Cortex of kidney (tissue), 1 donor: ENCODE measurements at places on chromosomes 6 and 20.

DNA sequence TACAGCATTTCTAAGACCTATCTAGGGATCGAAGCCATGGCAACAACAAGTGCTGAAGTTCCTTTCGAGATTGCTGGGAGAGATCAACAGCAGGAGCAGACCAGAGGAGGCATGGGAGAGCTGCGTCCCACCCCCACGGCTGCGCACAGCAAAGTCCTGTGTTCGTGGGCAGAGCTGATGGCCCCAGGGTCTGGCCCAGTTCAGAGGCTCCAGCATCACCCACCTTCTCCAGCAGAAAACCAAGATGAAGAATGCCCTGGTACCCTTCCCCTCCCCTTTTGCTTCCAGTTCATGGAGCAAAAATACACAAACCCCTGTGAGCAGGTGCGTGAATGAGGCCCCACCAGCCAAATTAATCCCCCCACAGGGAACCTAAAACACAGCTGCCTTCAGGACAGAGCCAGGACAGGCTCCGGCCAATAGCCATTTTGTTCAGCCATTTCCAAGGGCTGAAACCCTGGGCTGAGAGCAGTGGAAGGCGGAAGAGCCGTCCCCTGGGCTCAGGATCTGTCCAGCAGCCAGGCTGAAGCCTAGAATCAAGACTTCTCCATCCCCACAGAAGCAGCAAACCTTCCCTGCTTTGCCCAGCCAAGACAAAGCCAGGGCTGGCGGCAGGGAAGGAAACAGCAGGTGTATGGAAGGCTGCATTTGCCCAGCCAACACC is 102.8 kb downstream of the PREX1 start:
- no peak for DNase-seq

- DNase-seq, result no peak
These were observed 23.7 kb downstream of the MOCS3 start for GRCh38 chr20:50982363-50982762.

- no peak for DNase-seq
These were observed 28.1 kb upstream of the PAQR8 start for GRCh38 chr6:52333840-52334200.

DNA sequence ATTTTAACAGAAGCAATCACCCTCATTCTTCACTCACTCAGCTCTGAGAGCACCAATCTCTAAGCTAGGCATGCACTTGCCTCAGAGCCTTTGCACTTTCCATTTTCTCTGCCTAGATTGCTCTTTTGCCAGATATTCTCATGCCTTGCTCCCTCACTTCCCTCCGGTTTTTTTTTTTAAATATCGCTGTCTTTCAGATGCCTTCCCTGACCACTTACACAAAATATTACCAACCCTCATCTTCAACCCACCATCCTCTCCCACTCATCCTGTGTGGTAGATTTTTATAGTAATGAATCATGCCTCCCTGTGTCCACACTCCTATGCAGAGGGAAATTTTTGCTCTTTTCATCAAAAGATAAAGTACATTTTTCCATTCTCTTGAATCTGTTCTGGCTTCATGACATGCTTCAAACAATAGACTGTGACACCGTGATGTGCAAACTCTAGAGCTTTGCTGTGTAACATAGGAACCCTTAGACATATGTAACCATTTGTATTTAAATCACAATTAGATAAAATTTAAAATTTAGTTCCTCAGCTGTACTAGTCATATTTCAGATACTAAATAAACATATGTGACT is 437.1 kb downstream of the UTRN start:
- DNase-seq, result no peak

DNA sequence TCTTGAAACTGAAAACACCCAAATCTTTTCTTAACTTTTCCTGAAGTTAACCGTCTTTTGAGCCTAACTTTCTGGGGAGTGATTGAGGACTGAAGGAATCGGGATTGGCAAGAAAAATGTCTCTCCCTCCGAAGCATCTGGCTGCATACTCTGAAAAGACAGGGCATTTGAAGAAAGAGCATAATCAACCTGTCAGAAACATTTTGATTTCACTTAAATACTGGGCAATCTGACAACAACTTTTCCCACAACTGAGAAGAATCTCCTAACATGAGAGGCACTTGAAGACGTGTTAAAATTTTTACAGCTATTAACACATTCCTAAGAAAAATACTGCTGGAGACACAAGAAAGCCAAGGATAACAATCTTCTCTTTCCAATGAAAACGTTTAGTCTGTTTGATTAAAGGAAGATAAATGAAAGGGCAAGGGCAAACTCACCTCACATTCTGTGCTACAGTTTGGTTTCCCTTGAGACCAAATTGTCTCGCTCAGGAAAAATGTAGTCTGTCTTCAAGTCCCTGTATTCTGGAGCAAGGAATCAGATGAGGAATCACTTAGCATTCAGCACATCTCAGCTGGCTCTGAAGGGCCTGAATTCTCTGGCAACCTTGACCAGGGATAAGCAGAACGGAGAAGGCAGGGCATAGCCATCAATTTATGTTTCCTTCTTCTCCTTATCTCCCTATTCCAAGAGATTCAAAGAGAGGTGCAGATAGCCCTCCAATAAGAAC is 76.1 kb downstream of the TBX18 start:
- DNase-seq, result no peak

- no peak for DNase-seq
These were observed 3.2 kb upstream of the HLA-DMB start for GRCh38 chr6:32943864-32944649.

DNA sequence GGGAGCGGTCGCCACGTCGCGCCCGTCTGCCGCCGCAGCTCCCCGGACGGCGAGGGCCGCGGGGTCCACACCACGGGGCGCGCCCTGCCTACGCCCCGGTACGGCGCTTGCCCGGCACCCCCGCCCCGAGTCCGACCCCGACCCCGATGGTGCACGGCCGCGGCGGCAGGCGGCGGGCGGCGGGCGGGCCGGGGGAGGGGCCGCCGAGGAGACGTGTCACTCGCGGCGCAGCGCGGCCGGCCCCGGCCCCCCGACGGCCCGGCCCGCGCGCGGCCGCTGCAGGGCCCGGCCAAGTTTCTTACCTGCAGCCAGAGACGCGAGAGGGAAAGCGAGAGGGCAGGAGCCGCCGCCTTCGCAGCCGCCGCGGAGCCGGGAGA is 328 bp downstream of the RRBP1 start:
- DNase-seq, result no peak

DNA sequence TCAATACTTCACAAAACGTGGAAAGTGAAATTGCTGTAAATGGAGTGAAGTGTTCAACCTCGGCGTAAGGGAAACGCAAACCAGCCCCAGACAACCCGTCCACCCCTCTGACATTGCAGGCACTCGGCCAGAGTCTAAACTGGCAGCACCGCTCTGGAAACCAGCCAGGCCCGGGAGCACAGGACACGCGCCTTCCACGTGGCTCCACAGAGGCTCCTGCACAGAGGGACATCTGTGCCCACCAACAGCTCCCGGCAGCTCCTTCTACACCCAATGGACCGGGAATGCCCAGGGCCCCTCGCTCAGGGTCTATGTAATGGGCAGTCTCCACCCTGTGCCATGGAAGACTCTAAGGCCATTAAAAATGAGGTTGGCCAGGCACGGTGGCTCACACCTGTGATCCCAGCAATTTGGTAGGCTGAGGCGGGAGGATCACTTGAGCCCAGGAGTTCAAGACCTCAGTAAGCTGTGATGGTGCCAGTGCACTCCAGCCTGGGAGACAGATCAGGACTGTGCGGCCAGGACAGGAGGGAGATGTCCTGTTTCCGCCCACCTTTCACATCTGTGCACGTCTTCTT is 3.4 kb upstream of the HELZ2 start:
- DNase-seq, result no peak

DNA sequence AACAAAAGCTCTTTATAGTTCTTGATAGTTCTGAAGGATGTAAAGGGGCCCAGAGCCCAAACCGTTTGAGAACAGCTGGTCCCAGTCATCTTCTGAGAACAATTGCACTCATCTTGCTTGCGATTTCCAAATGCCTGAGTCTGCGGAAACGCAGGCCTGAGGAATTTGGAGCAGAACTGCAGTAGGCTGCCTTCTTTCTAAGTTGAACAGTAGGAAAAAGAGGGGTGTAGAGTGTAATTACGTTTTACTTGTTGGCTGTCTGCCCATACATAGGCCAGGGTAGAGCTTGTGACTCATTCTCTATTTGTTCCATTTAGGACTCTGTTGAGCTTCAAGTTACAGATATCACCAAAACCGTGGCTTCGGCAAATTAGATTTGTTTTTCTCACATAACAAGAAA is 42.0 kb upstream of the KIF16B start:
- DNase-seq, result no peak

GRCh38 chr20:22675341-22675740 is 91.0 kb upstream of the FOXA2 start:
- DNase-seq, result no peak

- DNase-seq, result no peak
These were observed 71.0 kb upstream of the SLC22A16 start for GRCh38 chr6:110547266-110547964.

- no peak for DNase-seq
These were observed 80.4 kb downstream of the ARID1B start for GRCh38 chr6:156857573-156857972.

DNA sequence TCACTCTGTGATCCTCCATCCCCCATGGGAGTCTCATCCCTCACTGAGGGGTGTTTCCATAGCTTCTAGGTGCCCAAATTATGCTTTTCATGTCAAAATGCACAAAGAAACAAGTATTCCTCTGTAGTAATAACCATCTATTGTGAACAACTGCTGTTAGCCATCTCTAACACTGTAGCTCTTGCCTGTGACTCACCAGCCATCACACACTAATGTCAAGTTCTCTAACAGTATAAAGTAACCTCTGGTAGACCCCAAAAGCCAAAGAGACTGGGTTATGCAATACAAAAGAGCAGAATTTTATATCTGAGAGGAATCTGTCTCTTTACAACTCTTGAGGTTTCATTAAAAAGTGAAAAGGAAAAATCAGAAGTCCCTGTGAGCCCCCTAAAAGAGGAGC is 25.4 kb upstream of the IYD start:
- DNase-seq, result no peak

GRCh38 chr6:116316772-116317467 is 37.2 kb upstream of the TSPYL1 start:
- no peak for DNase-seq

- no peak for DNase-seq
These were observed 33.3 kb upstream of the RSPO3 start for GRCh38 chr6:127085181-127085580.

DNA sequence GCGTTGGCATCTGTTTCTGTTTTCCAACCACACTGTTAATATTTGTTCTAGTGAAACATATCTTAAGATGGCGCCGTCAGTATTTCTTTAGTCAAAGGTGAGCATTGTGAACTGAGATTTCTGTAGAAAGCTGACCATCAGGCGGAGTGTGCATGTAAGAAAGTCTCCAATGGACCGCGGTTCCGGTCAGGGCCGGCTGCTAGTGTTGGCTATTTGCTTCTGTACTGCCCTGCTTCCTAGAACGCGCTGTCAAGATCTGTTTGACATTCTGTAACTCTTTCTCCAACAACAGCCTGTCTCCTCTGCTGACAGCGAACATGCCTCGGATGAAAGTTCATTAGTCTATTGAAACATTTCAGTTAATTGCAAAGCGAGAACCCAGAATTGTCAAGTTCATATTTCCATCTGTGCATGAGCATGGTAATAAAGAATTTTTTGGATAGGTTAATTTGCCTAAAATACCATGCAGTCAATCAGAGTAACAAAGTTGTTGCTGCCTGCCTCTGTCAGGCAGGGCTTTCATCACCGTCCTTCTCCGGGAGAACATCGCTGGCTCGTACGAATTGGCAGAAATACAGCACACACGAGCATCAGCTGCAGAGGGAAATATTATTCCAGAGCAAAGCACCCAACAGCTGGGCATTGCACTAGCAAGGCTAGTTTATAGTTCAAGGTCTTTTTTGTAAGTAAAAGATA is 369.1 kb downstream of the CDH4 start:
- no peak for DNase-seq

GRCh38 chr20:23826541-23827021 is at the start of gene CST2:
CST2 (minus strand) TSS chr20:23826729; CDS start chr20:23826660, 69 bp downstream.
- no peak for DNase-seq

GRCh38 chr6:168695701-168696100 is 254.7 kb downstream of the SMOC2 start:
- no peak for DNase-seq
